ENCODE measurements at places on chromosomes 6 and 20.
A peak's percentile ranks its signal among the peaks of the same experiment; 100 is the strongest.

- peaks cover 19% of the 10 kb centered on the region for H3K36me3 ChIP-seq
- peaks cover 8% of the 10 kb centered on the region for H3K4me1 ChIP-seq
- no peaks in the 10 kb centered on the region for H3K27me3 ChIP-seq
- H3K4me3 ChIP-seq, result no peak overlapping the region
- no peak overlapping the region for H3K27ac ChIP-seq
Observed at GRCh38 chr6:95596021-95596420, 18.7 kb downstream of the MANEA start.

- H3K27me3 ChIP-seq, result no peaks in the 10 kb centered on the region
- H3K4me3 ChIP-seq, result no peak overlapping the region
- H3K4me1 ChIP-seq, result no peaks in the 10 kb centered on the region
- no peaks in the 10 kb centered on the region for H3K36me3 ChIP-seq
Observed at GRCh38 chr20:31630187-31630790, 7.4 kb upstream of the COX4I2 start.

GRCh38 chr6:41039060-41039998, at the start of gene UNC5CL:
Gene UNC5CL, minus strand, starts transcription at chr6:41039221. Its CDS starts 4,147 bp downstream, at chr6:41035074.
- H3K27me3 ChIP-seq, result no peaks in the 10 kb centered on the region
- no peaks in the 10 kb centered on the region for H3K36me3 ChIP-seq
- H3K27ac ChIP-seq, result no peak within 1 kb of the TSS
- no peak within 1 kb of the TSS for H3K4me3 ChIP-seq

GRCh38 chr6:132481189-132481588, 31.7 kb downstream of the STX7 start:
- H3K27me3 ChIP-seq, result no peaks in the 10 kb centered on the region
- H3K36me3 ChIP-seq, result no peaks in the 10 kb centered on the region
- no peak overlapping the region for H3K4me3 ChIP-seq
- peak overlapping the region; percentile 16 for H3K27ac ChIP-seq
- no peak for DNase-seq

GRCh38 chr6:39835821-39836295, 43.7 kb downstream of the DAAM2 start:
- no peak overlapping the region for H3K27ac ChIP-seq
- H3K4me1 ChIP-seq, result no peaks in the 10 kb centered on the region
- DNase-seq, result no peak
- H3K36me3 ChIP-seq, result no peaks in the 10 kb centered on the region
- H3K27me3 ChIP-seq, result peaks cover 22% of the 10 kb centered on the region

- H3K4me1 ChIP-seq, result no peaks in the 10 kb centered on the region
- H3K27ac ChIP-seq, result no peak overlapping the region
- H3K4me3 ChIP-seq, result no peak overlapping the region
- peaks cover 11% of the 10 kb centered on the region for H3K36me3 ChIP-seq
- H3K27me3 ChIP-seq, result no peaks in the 10 kb centered on the region
Observed at GRCh38 chr20:62294516-62294915, 8.3 kb upstream of the ADRM1 start.

- H3K27ac ChIP-seq, result no peak overlapping the region
- no peak for DNase-seq
- no peaks in the 10 kb centered on the region for H3K4me1 ChIP-seq
- no peak overlapping the region for H3K4me3 ChIP-seq
Observed at GRCh38 chr20:9377007-9377406, 137.4 kb upstream of the LAMP5 start.

GRCh38 chr6:107550241-107550840, 60.4 kb downstream of the SOBP start:
- H3K4me1 ChIP-seq, result peaks cover 2% of the 10 kb centered on the region
- no peak for DNase-seq
- H3K27me3 ChIP-seq, result peaks cover 3% of the 10 kb centered on the region
- no peaks in the 10 kb centered on the region for H3K36me3 ChIP-seq

DNA sequence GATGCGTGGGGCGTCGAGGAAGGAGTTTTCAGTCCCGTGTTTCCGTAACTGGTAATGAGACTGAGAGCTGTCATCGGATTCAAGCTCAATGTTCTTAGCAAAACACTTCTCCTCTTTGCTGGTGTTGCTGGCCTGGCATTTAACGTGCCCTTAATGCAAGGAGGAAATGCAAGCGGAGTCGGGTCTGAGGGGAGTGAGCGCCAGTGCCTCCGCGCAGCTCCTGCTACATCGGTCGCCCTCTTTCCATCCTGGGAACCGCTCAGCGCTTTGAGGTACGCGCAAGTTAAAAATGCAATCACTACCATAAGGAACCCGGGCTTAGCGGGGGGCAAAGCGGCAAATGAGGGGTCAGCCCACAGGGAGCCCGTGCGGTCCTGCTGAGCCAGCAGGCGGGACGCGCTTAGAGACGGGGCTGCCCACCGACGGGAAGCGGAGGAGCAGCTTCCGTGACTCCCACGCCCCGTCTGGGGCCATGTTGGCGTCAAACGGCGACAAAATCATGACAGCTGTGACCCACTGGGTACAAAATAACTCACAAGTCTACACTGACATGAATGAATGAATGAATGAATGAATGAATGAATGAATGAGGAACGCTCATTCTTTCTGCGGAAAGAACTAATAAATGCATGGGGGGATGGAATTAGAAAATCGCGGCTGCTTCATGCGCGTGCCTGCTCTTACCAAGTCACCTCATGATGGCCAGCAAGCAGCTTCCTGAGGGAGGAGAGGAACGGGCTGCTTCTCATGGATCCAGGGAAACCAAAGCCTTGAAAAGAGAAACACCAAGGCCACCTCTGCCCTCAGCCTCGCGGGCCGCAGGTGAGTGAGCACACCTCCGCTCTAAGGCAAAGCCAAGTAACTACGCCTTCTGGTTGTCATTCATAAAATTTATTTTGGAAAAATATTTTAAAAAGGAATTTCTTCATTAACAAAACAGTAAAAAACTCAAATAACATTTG, 9.3 kb downstream of the DLL1 start:
- no peak overlapping the region for H3K4me3 ChIP-seq
- DNase-seq, result no peak
- H3K4me1 ChIP-seq, result peaks cover 23% of the 10 kb centered on the region
- H3K27ac ChIP-seq, result no peak overlapping the region
- H3K36me3 ChIP-seq, result peaks cover 2% of the 10 kb centered on the region

DNA sequence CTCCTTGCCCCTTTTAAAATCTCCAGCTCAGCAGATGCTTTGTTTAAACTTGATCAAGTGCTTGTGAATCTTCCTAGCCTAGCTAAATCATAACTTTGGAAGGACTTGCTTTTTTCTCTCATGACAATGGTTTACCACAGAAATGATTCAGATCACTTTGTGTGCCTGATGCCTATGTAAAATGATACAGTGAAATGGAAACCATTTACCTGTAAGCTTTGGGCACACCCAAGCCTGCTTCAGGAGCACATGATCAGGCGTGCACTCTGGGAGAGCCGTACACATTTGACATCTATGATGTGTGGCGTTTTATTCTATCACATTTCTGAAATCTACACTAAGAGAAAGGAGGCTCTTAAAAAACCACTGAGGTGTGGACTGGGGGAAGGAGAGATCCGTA, 41.1 kb downstream of the PTPN1 start:
- peaks cover 41% of the 10 kb centered on the region for H3K4me1 ChIP-seq
- peak overlapping the region; percentile 25 for H3K27ac ChIP-seq
- no peak for DNase-seq
- no peak overlapping the region for H3K4me3 ChIP-seq
- peaks cover 31% of the 10 kb centered on the region for H3K36me3 ChIP-seq

DNA sequence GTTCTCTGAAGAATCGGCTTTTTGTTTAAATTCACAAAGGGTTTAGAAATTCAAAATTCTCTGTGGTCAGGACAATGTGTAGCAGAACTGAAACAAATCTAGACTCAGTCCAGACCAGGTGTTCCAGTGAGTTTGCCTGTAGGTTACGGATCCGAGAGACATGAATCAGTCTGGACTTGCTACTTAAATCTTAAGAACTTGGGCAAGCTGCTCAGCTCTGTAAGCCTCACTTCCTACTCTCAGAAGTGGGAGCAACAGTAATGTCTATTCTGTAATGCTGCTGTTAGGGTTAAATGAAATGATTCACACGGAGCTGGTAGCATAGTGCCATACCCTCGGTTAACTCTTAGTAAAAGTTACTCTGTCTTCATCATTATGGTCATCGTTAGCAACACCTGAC, 37.7 kb downstream of the HECA start:
- H3K4me1 ChIP-seq, result peaks cover 92% of the 10 kb centered on the region
- no peaks in the 10 kb centered on the region for H3K27me3 ChIP-seq
- DNase-seq, result no peak

GRCh38 chr6:124873066-124873410, 89.2 kb upstream of the RNF217 start:
- no peaks in the 10 kb centered on the region for H3K27me3 ChIP-seq
- H3K27ac ChIP-seq, result no peak overlapping the region
- no peaks in the 10 kb centered on the region for H3K4me1 ChIP-seq
- no peak overlapping the region for H3K4me3 ChIP-seq

DNA sequence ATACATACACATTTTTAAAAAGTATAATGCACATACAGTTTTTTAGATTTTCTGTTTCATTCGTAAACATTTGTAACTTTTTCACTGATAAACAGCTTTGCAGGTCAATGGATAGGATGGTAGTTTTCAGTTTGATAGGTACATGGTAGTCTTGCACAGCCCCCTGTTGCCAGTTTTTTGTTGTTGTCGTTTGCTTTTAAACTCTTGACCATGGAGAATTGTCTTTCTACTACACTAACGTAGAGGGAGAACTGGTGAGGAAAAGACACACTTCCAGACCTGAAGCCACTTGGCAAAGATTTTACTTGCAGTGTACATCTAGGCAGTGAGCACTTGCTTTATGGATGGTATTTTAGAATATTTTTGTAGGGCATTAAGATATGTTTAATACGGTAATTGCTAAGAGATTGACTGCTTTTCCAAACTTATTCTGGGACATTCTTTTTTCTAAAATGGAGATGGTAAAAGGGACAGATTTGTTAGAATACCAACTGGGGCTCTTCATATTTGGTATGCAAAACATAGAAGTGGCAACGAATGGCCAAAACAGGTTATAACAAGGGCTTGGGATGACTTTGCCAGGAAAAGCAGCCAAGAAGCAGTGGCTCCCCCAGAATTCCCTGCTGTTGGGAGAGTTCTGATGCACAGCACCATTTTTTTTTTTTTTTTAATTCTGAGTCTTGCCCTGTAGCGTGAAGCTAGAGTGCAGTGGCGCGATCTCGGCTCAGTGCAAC, 1.5 kb downstream of the PYGB start:
- peaks cover 2% of the 10 kb centered on the region for H3K27me3 ChIP-seq
- peaks cover 63% of the 10 kb centered on the region for H3K4me1 ChIP-seq
- peak overlapping the region; percentile 85 for H3K4me3 ChIP-seq
- peaks cover 7% of the 10 kb centered on the region for H3K36me3 ChIP-seq

DNA sequence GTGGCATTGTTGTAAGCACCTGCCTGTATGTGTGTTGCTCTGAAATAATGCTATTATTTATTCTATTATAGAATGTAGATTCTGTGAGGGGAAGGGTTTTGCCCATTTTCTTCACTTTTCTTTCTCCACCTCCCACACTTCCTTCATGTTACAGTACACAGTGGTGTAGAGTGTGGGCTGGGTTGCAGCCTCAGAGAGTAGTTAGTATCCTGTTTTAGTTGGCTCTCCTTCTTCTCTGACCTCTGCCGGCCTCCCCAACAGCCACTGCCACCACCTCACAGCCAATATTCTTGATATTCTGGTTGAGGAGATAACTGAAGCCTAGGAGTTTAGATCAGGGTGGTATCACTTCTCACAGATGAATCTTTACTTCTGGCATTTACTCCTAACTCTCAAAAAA, 143.4 kb downstream of the BCKDHB start:
- H3K4me3 ChIP-seq, result no peak overlapping the region
- peaks cover 8% of the 10 kb centered on the region for H3K4me1 ChIP-seq
- H3K27ac ChIP-seq, result no peak overlapping the region
- no peaks in the 10 kb centered on the region for H3K36me3 ChIP-seq

GRCh38 chr20:14264869-14265268, 72.5 kb downstream of the FLRT3 start:
- no peaks in the 10 kb centered on the region for H3K27me3 ChIP-seq
- no peaks in the 10 kb centered on the region for H3K4me1 ChIP-seq
- no peak for DNase-seq

DNA sequence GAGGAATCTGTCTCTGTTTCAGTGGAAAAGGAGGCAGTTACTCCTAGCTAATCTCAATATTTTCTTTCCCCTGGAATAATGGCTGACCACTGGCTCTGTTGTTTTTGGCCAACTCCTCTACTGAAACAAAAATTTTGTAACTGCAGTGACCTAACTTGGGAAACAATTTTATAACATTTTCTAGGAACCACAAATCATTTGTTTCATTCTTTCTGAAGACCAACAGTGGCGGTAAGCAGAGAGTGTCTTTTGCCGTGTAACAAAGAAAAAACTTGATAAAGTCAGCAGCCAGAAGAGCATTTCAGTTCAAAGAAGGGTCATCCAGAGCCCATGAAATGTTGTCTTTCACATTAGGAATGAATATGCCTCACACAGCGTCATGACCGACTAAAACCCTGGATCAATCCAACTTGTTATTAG, 11.8 kb upstream of the BFSP1 start:
- no peak for DNase-seq
- no peaks in the 10 kb centered on the region for H3K36me3 ChIP-seq
- H3K4me1 ChIP-seq, result peaks cover 7% of the 10 kb centered on the region
- no peak overlapping the region for H3K4me3 ChIP-seq

DNA sequence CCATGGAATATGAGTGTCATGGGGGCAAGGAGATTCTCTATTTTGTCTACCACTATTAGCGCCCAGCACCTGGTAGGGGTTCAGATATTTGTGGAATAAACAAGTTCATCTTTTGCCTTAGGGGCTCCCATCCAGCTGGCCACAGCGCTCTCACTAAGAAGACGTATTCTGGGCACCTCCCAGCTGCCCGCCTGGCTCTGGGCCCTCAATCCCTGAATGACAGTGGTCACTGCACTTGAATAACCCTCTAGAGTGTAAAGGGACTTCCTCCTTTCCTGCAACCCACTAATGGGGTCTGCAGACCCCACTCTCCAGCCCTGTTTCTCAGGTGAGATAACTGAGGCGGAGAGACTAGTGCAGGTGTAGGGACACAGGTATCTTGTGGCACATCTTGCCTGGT, 36.2 kb downstream of the SNX5 start:
- peaks cover 4% of the 10 kb centered on the region for H3K27me3 ChIP-seq
- H3K36me3 ChIP-seq, result no peaks in the 10 kb centered on the region
- DNase-seq, result no peak
- no peak overlapping the region for H3K27ac ChIP-seq

DNA sequence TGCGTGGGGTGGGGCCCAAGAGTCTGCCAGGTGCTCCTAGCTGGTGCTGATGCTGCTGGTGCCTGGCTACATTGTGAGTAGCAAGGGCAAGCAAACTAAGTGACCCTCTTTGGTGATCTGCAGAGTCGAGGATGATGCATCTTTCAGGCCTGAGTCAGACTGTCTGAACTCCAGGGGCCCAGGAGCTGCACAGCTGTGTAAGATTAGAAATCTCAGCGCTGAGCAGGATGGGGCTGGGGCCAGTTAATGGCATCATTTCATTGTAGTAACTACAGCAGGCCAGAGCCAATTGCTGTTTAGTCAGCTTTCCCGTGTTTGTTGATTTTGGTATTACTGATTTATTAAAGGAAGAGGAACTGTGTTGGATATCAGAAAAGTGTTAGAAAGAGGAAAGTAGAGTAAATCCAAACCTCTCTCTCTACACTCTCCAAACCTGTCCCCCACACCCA, 365.2 kb downstream of the PAX1 start:
- no peak for DNase-seq
- no peak overlapping the region for H3K4me3 ChIP-seq
- H3K27ac ChIP-seq, result no peak overlapping the region
- H3K4me1 ChIP-seq, result no peaks in the 10 kb centered on the region
- H3K27me3 ChIP-seq, result no peaks in the 10 kb centered on the region

All from activated naive CD8-positive, alpha-beta T cell treated with anti-CD3 and anti-CD28 coated beads, Interleukin-2, amount 50 U/mL, for 24 hours (primary cell).